Sciatic nerve (tissue), 2 donors: ENCODE measurements at places on chromosomes 16 and 17.

DNA sequence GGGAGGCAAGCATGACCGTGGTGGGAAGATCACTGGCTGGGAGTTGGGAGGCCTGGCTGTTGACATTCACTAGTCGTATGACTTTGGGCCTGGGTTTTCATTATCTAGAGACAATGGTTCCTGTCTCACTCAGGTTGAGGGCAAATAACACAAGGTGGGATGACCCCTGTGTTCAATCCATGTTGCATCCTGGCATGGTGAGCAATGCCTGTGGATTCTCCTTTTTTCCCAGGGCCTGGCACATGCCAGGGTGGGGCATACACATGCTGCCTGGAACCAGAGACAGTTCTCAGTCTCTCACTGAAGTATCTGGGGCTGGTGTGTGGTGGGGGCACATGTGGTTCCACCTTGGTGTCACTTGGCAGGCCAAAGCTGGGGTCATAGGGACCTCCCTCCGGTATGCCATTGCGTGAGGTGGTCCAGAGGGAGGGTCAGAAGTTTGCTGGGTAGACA lies 5.4 kb downstream of the THRA start:
- DNase-seq: no peak

DNA sequence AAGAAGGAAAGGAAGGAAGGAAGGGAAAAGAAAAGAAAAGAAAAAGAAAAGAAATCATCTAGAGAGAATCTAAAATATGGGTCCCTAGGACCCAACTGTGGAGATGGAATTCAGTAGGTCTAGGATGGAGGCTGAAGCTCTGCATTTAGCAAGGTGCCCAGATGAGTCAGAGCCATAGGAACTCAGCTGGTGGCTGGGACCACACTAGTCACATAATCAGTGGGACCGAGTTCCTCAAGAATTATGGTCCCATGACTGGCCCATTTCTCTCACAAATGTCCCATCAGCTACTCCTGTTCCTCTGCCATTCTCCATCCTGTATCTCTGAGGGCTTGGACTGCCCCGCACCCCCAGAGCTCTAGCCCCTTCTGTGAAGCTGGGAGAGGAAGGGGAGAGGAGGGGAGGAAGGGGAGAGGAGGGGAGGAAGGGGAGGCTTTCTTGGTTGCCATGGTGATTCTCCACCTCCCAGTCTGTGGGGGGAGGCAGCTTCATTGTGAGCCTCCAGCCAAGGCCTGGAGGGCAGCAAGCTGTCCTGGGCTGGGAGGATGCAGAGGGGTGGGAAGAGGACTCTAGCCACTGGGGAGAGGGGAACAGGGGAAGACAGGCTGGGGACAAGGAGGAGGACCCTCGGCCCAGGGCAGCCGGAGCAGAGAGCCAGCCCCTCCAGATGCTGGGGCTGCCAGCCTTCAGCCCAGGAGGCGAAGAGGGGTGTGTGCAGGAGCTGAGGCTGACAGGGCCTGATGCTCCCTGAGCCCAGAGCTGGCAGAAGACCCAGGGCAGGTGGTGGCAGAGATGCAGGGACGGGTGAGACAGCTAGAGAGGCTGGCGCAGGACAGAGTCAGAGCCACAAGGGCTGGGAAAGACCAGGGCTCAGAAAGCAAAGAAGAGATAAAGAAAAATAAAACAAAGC lies 37.8 kb upstream of the LHX1 start:
- DNase-seq: no peak

DNA sequence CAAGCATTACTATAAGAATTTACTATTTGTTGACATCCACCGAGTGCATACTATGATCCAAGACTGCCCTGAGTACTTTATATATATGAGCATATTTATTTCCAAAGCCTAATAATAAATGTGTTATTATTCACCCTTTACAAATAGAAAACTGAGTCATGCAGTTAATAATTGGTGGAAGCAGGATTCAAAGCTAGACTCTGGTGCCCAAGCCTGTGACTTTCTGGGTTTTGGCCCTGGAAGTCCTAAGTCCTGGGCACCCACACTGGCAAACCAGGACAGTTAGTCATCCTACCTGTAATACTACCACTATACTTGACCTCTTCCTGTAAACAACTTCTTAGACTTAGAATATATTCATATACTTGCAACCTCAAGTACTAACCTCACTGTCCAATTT lies 257.4 kb upstream of the IRX5 start:
- DNase-seq: no peak

DNA sequence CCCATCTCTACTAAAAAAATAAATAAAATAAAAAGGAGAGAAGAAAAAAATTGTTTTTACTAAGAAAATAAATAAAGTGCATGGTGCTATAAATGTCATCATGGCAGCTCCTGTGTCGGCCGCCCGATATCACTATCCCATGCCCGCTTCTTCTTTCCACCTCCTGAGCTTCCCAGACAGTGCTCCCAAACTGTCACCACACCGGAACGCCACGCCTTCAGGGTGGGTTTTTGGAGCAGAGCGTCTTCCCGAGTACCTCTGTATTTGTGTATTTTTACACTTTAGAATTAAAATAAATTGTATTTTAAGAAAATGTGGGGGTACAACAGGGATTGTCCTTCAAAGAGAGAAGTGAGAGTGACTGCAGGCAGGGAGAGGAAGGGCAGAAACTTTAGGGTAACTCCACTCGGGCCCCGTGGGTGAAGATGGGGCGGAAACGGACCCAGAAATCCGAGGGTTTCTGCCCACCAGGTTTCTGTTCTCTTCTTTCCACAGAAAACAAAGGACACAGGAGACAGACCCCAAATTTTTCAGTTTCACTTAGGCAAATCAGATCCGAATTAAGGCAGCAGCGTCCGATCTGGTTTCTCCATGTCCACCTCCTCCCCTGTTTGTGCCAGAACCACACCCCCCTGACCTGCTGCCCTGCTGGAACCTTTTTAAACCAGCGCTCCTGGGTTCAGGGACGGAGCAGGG lies 3.6 kb upstream of the ITGAX start:
- no peak for DNase-seq

- peak; percentile 36 for DNase-seq
These were observed 50.8 kb downstream of the PITPNM3 start for GRCh38 chr17:6505425-6506142.

- no peak for DNase-seq
These were observed 30.1 kb downstream of the NLRC3 start for GRCh38 chr16:3546986-3547682.

DNA sequence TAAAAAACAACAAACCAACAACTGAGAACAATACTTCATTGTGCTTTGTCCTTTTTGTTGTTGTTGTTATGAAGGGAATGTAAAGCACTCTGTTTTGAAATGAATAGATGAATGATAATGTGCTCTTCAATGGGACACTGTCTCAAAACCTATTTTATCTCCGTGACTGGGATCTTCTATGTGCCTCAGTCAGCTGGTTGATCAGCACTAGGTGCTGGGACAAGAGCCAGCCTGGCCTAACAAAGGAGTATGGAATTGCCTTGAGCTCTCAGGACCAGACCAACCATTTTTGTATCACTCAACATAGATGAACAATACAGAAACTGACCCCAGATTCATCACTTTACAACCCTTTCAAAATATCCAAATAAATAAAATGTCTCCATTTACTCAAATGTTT lies 440.2 kb downstream of the KCNJ2 start:
- DNase-seq: no peak

DNA sequence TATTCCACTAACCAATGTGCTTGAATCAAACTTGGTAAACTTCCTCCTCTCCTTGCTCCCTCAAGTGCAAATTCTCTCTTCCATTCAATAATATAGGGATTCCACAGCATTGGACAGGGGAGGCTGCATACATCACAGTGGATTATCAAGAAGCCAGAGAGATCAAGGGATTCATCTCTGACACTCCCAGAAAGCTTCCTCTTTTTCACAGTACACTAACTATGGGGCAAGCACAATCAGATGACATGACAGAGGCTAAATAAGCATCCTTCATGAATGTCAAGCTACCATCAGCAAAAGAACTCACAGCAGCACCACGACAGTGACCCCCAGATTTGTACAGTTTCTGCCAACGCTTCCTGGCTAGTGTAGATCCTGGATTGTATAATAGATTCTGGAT lies 178.4 kb upstream of the C17orf78 start:
- DNase-seq: no peak

DNA sequence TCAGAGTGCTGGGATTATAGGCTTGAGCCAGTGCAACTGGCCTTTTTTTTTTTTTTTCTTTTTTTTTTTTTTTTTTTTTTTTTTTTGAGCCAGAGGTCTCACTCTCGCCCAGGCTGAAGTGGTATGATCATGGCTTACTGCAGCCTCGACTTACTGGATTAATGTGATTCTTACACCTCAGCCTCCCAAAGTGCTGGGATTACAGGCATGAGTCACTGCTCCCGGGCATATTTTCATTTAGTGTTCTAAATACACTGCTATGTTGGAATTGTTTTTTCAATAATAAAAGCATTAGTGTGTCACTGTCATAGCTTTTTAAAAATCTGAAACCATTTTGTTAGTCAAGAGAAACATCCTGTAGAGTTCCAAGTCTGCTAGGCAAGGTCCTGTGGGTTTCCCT lies 40.3 kb downstream of the NDE1 start:
- DNase-seq: no peak
